ENCODE measurements at places on chromosomes 3 and 15. TPM values are rescaled to one million over a fixed set of nuclear protein-coding genes. Genes with fewer than 3 reads are reported as not detected.
A peak's percentile ranks its signal among the peaks of the same experiment; 100 is the strongest.

DNA sequence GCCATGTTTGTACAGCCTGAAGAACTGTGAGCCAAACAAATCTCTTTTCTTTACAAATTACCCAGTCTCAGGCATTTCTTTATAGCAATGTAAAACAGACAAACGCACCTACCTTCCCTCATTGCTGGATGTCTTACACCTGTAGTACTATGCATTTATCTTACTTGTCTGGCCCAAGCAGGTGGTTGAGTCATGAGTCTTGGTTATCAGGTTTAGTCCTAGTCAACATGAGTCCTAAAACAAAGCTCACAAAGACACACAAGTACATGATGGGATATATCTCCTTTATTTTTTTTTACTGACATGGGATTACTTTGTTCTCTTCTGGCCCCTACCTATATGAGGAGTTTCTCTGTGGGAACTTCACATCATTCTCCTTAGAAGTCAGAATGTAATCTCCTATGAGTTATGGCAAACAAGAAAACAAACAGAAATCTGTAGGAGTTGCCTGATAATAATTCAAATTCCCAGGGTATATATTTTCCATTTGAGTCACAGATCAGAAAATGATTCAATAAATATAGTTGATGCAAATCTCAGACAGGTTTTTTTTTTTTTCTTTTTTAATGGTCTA, 33.6 kb upstream of the PLSCR2 start:
- DNase-seq = no peak
- H3K27ac ChIP-seq = peak overlapping the region; percentile 92
- peaks cover 50% of the 10 kb centered on the region for H3K4me1 ChIP-seq
- H3K36me3 ChIP-seq = no peaks in the 10 kb centered on the region
- H3K27me3 ChIP-seq = no peaks in the 10 kb centered on the region

DAZL gene
- not detected for total RNA-seq

DNA sequence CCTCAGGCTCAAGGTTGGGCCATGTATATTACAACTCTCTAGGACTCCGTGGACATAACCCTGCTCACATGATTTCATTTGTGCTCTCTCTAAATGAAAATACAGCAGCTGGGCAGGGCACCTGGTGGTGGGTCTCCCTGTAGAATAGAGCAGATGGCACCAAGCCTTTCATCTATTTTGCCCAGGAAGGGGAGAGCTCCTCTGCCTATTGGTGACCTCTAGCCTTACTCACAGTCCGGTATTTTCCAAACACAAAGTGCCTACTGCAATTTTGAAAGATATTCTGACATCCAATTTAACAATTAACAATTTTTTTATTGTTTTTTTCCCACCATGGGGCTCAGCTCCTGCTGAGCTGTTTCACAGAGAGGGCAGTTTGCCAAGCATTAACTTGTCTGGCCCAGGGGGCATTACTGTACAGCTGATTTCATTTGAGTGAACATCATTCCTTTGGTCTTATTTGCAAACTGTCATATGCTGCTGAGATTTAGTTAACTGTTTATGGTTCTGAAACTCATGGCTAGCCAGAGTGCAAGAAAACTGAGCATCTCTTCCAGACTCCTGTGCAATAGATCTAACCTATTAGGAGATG, 474.0 kb downstream of the EPHB1 start:
- no peak overlapping the region for H3K27ac ChIP-seq
- H3K4me1 ChIP-seq = no peaks in the 10 kb centered on the region
- H3K27me3 ChIP-seq = peaks cover 13% of the 10 kb centered on the region
- no peaks in the 10 kb centered on the region for H3K36me3 ChIP-seq

HES1 gene
- 36.7 TPM for total RNA-seq

DNA sequence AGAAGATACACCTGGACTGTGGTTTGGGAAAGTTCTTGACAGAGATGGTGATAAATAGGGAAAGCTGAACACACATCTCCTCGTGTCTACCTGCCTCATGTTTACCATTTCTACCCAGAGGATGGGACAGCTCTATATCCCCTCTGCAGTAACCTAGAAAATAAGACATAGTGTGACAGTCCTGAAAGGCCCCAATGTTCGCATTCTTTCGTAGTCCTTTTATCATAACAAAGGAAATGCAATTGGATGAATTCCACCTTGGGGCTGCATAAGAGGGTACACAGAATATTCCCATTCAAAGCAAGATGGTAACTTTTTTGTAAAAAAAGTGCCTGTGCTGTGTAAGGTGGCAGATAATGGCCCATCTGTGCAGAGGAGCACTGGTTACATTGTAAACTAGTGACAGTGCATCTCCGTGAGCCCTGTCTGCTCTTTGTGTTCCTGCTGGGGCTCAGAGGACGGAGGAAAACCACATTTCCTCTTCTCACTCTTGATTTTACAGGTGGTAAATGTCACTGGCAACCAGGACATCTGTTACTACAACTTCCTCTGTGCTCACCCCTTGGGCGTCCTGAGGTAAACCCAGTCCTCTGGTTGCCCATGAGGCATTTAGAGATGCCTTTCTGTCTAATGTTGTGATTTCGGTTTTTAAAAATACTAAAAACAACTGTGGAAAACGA, 74.3 kb downstream of the SIDT1 start:
- no peak for DNase-seq
- no peak overlapping the region for H3K27ac ChIP-seq
- no peak overlapping the region for H3K4me3 ChIP-seq

- no peak for DNase-seq
- peaks cover 6% of the 10 kb centered on the region for H3K4me1 ChIP-seq
- H3K27me3 ChIP-seq = peaks cover 2% of the 10 kb centered on the region
- no peaks in the 10 kb centered on the region for H3K36me3 ChIP-seq
Observed at GRCh38 chr15:41980654-41981323, 8.4 kb upstream of the EHD4 start.

DNA sequence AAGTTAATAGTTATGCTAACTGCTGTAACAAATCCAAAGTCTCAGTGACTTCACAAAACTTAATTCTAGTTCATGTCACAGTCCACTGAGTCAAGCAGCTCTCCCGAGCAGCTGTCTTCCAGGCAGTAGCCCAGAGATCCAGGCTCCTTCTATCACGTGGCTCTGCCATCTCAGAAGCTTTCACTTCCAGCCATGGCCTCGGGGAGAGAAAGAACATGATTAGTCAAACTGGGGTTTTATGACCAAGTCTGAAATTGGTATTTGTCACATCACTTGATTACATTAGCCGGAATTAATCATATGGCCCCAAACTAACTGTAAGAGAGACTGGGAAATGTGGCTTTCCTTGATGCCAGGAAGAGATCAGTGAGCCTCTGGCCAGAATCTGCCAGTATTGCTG, 70.2 kb upstream of the DGKG start:
- H3K4me3 ChIP-seq = no peak overlapping the region
- H3K36me3 ChIP-seq = no peaks in the 10 kb centered on the region
- H3K4me1 ChIP-seq = peaks cover 11% of the 10 kb centered on the region
- DNase-seq = no peak
- H3K27me3 ChIP-seq = peaks cover 18% of the 10 kb centered on the region

CSTA gene
- not detected for total RNA-seq

DNA sequence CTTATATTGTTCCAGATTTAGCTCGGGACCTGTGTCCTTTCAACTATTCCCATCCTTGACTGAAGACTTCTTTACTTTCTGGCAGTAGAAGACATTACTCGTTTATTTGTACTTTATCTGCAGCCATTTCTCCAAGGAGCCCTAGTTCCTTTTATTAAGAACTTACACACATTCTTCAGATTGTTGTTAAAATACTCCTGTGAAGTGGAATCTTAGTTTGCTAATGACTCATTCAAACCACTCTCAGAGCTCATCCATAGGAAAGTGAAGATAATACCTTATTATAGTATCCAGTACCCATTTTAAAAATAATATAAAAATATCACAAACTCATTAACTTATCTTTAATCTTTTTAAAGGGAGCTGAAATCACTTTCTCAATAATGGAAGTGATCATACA, 63.5 kb downstream of the C3orf70 start:
- no peak for DNase-seq
- H3K27me3 ChIP-seq = no peaks in the 10 kb centered on the region
- peaks cover 14% of the 10 kb centered on the region for H3K4me1 ChIP-seq
- no peak overlapping the region for H3K4me3 ChIP-seq
- no peaks in the 10 kb centered on the region for H3K36me3 ChIP-seq

- H3K36me3 ChIP-seq = peaks cover 2% of the 10 kb centered on the region
- H3K27ac ChIP-seq = peak overlapping the region; percentile 87
- peak overlapping the region; percentile 90 for H3K4me3 ChIP-seq
- no peaks in the 10 kb centered on the region for H3K27me3 ChIP-seq
- peaks cover 36% of the 10 kb centered on the region for H3K4me1 ChIP-seq
- DNase-seq = no peak
Observed at GRCh38 chr15:78810362-78811123, 721 bp downstream of the ADAMTS7 start.

EMC7 gene
- 88.6 TPM for total RNA-seq

DNA sequence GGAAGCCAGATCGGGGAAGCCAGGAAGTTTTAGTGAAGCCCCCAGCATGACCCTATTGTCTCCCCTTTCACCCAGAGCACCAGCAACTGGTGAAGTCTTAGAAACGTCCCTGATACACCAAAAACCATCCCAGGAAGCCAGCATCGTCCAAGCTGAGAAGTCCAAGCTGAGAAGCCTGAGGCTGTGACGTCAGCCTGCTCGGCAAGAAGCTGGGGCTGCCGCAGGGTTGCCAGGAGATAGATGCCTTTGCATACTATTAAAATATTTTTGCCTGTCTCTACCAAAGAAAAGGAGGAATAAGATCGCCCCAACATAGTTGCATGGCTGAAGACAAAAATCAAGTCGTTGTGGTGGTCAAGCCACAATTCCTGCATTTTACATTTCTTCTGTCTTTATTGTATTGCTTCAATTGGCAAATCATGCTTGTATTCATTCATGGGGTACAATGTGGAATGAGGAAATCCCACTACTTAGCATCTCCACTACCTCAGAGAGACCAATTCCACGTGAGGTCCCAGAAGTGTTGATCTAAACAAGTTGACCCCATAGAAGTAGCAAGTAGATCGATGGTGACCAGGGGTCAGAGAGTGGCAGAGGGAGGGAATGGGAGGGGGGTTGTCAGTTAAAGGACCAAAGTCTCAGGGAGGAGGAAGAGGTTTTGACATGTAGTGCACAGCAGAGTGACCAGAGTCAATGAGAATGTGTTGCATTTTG, 19.6 kb upstream of the EMC3 start:
- no peak for DNase-seq
- H3K4me3 ChIP-seq = no peak overlapping the region
- no peak overlapping the region for H3K27ac ChIP-seq
- peaks cover 26% of the 10 kb centered on the region for H3K4me1 ChIP-seq
- H3K36me3 ChIP-seq = no peaks in the 10 kb centered on the region
- no peaks in the 10 kb centered on the region for H3K27me3 ChIP-seq

CCDC13 gene
- not detected for total RNA-seq

DNA sequence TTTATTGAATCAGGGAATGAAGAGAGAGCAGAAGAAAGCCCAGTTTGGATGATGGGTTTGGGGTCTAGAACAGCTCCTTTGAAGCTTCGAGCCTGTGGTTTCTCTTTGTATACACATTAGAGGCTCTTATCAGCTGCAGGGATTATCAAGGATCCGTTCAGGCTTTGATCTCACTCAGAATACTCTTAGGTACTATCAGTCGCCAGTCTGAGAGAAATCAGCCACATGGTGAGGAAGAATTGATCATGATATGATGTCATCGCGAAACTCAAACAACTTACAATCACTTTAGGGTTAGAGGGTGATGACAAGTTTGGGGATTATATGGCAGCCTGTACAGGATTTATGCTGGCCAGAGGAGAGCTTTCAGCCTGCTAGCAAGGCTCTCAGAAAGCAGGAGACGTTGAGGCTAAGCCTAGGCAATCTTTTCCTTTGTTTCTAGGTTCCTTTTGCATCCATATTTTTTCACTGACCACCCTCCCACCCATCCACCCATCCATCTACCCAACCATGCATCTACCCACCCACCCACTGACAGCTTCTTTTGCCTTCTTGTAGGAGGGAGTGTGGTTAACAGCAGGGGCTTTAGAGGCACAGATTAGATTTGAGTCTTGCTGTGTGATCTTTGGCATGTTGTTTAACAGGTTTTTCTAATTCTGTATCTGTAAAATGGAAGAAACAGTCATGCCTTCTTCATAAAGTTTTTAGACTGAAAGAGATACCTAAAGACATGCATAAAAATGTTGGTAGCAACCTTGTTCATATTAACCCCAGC, 330.4 kb upstream of the LRRFIP2 start:
- H3K27me3 ChIP-seq = peaks cover 23% of the 10 kb centered on the region
- peaks cover 8% of the 10 kb centered on the region for H3K4me1 ChIP-seq
- no peak overlapping the region for H3K27ac ChIP-seq
- no peaks in the 10 kb centered on the region for H3K36me3 ChIP-seq
- no peak for DNase-seq

GPR62 gene
- total RNA-seq = 0.19 TPM

DNA sequence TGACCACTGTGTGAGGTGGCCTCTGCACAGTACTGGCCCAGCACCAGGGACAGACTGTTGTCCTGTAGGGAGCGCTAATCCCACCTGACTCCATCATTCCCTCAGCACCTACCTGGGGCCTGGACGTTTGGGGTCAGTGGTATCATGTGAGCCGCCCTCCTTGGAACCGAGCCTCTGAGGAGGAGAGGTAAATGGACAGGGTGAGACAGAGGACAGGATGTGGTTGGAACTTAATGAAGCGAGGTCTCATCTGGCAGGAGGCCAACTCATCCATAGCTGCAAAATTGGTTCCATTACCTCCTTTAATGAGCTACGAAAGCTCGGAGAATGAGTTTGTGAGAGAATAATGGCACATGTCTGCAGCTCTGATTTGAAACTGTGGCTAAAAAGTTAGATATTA, 13.9 kb downstream of the MAPKAPK3 start:
- H3K27me3 ChIP-seq = no peaks in the 10 kb centered on the region
- H3K36me3 ChIP-seq = no peaks in the 10 kb centered on the region
- no peak overlapping the region for H3K27ac ChIP-seq
- no peak for DNase-seq

- DNase-seq = no peak
- no peaks in the 10 kb centered on the region for H3K27me3 ChIP-seq
- H3K4me1 ChIP-seq = peaks cover 13% of the 10 kb centered on the region
- H3K36me3 ChIP-seq = peaks cover 1% of the 10 kb centered on the region
Observed at GRCh38 chr3:177452831-177453450, 255.7 kb upstream of the TBL1XR1 start.

DNA sequence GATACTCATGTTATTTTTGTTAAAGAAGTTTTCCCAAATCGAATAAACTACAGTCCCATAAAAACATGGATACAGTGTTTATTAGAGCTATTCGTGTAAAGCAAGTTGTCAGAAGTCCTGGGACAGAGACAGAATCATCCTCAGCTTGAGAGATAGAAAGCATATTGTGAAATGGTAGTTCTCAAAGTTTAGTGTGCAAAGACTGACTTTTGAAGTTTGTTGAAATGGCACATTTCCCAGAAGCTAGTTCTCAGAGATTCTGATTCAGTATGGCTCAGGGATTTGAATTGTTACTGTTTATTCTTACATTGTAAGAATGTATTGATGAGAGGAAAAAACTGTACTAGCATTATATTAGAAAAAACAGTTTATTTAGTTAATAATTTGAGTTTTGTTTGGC, 22.1 kb downstream of the GABRR3 start:
- H3K27ac ChIP-seq = no peak overlapping the region
- no peak overlapping the region for H3K4me3 ChIP-seq
- H3K36me3 ChIP-seq = no peaks in the 10 kb centered on the region
- peaks cover 40% of the 10 kb centered on the region for H3K27me3 ChIP-seq

Data from chondrocyte (in vitro differentiated cells).